ENCODE measurements at places on chromosomes 1 and 21. TPM values are rescaled to one million over a fixed set of nuclear protein-coding genes. Genes with fewer than 3 reads are reported as not detected.

SELENBP1 gene
- 102 TPM for total RNA-seq

BACH1 gene
- 12.7 TPM for total RNA-seq

UTS2 gene
- not detected for total RNA-seq

CCDC30 gene
- not detected for total RNA-seq

GRCh38 chr1:42035205-42035829 is 116.6 kb upstream of the HIVEP3 start:
- H3K27me3 ChIP-seq, result no peaks in the 10 kb centered on the region
- H3K27ac ChIP-seq, result peak overlapping the region; percentile 57
- H3K36me3 ChIP-seq, result no peaks in the 10 kb centered on the region
- DNase-seq, result peak; percentile 10
- H3K4me1 ChIP-seq, result peaks cover 7% of the 10 kb centered on the region

KRTAP7-1 gene
- total RNA-seq, result not detected

CRNN gene
- total RNA-seq, result 0.21 TPM

HPCA gene
- not detected for total RNA-seq

- no peak overlapping the region for H3K27ac ChIP-seq
- H3K4me1 ChIP-seq, result no peaks in the 10 kb centered on the region
- DNase-seq, result no peak
- H3K27me3 ChIP-seq, result no peaks in the 10 kb centered on the region
- no peak overlapping the region for H3K4me3 ChIP-seq
Observed at GRCh38 chr1:245879091-245879490, 628.0 kb downstream of the SMYD3 start.

KCNH1 gene
- total RNA-seq, result not detected

DNA sequence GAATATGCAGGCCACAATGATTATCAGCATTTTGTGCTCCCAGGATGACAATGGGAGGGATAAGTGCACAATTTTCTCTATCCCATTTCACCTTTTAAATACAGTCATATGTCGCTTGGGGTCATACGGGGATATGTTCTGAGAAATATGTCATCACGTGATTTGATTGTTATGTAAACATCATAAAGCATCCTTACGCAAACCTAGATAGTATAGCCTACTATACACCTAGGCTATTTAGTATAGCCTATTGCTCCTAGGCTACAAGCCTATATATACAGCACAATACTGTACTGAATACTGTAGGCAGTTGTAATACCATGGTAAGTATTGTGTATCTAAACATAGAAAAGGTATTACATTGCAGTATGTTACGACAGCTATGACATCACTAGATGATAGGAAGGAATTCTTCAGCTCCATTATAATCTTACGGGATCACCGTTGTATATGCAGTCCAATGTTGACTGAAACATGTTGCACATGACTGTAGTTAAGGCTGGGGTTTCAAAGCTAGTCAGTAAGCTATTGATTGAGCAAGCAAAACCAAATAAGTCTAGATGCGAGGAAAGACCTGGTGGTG is 18.9 kb downstream of the RUSC1 start:
- no peaks in the 10 kb centered on the region for H3K4me1 ChIP-seq
- no peak overlapping the region for H3K27ac ChIP-seq
- H3K4me3 ChIP-seq, result no peak overlapping the region
- DNase-seq, result no peak
- peaks cover 77% of the 10 kb centered on the region for H3K36me3 ChIP-seq
- H3K27me3 ChIP-seq, result no peaks in the 10 kb centered on the region

Measured in ascending aorta (tissue), 2 donors.